Mucosa of gallbladder (tissue), 1 donor: ENCODE measurements at places on chromosomes 2 and 18. TPM values are rescaled to one million over a fixed set of nuclear protein-coding genes. Genes with fewer than 3 reads are reported as not detected.

DNA sequence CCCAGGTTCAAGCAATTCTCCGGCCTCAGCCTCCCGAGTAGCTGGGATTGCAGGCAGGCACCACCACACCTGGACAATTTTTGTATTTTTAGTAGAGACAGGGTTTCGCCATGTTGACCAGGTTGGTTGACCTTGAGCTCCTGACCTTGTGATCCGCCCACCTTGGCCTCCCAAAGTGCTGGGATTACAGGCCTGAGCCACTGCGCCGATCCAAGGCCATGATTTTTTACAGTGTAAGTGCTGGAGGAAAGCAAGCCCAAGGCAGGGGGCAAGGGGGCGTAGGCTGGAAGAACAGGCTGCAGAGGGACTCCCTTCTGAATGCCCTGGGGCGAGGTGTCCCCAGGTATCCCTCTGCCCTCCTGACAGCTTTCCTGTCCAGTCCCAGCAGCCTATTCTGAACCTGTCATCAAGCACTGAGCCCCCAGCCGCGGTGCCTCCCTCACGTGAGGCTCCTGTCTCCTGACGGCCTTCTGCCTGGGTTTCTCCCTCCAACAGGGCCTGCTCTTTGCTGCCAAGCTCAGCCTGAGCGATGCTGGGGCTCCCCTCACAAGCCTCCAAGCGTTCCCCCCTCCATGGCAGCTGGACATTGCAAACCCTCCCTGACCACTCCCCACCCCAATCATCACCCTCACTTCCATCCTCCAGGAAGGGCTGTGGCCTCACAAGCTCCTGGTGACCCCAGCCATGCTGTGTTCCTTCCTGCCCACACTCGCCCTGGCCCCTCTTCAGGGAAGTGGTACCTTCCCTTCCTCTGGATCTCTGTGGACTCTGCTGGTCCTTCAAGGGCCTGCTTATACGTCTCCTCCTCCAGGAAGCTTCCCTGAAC, 37.6 kb downstream of the ZFP36L2 start:
- no peak for DNase-seq

DNA sequence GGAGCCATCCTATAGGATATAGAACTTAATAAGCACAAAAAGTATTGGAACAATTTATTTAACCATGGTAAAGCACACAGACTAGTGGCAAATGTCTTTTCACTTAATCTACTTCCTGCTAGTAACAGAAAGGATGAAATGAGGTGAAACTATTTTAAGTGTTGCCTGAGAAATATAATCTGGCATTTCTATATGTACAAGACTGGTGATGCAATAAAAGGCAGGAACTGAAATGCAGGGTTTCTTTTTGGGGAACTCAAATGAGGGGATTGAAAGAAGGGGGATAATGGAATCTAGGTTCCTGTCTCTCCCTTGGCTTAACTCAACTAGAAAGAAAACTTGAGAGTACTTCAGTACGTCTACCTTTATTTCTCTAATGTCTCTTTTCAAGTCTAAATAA, 122.3 kb downstream of the MEMO1 start:
- DNase-seq: no peak

Gene RASGRP3
- 7.4 TPM for total RNA-seq

DNA sequence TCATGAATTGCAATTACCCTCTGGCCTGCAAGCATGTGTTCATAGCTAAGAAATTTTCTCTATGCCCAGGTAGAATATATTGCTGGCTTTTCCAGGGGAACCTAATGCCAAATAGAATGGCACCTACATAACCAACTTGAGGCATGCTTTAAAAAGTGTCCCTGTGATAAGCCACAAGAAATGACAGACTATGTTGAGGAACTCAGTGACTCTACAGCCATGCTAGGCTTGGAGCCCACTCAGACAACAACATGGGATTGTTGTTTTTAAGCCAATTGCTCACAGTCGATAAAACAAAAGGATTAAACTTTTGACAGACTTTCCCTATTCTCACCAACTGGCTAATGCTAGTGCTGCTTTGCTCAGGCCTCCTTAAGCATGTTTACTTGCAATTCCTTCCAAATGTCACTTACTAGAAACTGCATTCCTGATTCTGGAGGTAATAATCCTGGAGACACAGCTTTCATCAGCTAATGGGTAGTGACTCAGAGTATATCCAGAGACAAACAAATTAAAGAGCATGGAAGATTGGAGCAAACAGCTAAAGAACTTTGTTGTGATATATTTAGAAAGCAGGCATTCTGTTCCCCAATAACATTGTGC, 249.0 kb downstream of the SLC8A1 start:
- DNase-seq: no peak

GRCh38 chr18:8823530-8823929, 118.2 kb downstream of the MTCL1 start:
- DNase-seq: no peak

DNA sequence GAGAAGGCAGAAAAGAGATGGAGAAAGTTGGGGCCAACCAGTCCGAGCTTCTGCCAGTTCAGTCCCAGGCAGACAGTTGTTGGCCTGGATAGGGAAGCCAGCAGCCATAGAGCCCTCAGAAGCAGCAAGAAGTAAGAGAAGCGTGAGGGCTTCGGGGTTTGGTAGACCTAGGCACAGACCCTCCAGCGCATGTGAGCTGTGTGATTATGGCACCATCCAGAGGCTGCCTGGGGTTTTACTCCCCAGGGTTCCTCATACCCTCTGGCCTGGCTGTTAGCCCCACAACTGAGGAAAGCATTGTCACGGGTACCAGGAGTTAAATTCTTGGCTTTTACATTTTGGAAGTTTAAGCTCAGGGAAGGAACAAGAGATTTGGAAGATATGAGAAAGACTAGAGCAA, 93.7 kb upstream of the RAB6C start:
- no peak for DNase-seq

Gene TNFRSF11A
- 38.9 TPM for total RNA-seq

GRCh38 chr2:174343343-174343622, 8.5 kb downstream of the SP9 start:
- no peak for DNase-seq

Gene APLF
- 3.5 TPM for total RNA-seq

- no peak for DNase-seq
Measured at GRCh38 chr2:118091140-118091478, 2.8 kb downstream of the INSIG2 start.

DNA sequence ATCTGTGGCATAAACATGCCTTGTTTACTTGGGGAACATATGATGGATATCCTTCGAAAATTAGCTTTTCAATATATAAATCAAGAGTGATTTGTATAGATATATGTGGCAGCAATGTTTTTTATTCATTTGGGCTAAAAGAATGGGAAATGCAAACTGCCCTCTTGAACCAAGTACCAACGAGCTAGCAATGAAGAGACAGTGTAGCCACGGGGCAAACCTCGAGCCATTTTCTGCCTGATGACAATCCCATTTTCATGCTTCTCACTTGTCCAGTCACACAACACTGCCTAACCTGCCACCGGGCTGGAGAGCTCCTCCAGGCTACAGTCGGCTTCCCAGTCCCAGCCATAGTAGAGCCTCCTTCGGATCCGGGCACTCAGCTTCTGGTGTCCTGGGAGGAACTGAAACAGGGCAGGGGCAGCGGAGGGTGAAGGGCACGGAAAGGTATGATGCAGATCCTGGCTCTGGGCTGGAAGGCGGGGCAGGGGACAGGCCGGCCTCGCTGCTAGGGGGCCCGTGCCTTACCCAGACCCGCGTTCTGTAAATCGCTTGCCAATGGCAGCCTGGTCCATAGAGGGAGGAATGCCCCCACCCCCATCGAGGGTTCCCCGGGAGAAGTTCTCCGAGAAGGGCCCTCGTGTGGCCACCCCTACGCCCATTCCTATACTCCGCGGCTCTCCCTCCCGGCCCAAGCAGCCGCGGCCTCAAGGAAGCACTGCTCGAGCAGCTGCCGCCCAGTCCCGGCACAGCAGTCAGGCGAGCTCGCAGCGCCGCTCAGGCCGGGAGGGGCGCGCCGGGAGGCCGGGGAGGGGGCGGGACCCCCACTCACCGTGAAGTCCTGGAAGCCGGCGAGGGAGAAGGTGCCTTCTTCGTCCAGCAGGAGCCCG, 552 bp downstream of the CNPPD1 start:
- peak; percentile 23 for DNase-seq

Gene DNAJC5G
- total RNA-seq: not detected

DNA sequence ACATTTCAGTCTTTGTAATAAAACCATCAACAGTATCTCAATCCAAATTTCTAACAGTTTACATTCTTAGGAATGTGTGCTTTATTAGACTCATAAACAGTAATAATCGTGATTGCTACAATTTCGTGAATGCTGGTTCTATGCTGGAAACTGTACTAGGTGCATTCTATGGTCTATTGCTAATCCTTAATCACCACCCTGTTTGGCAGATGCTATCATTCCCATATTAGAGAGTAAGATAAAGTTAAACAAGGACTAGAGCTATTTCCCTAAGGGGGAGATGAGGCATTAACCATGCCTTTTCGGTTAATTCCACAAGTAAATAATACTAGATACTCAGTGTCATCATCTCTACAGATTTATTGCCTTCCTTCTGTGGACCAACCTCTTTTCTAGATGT, 244.0 kb downstream of the PAX3 start:
- DNase-seq: no peak

DNA sequence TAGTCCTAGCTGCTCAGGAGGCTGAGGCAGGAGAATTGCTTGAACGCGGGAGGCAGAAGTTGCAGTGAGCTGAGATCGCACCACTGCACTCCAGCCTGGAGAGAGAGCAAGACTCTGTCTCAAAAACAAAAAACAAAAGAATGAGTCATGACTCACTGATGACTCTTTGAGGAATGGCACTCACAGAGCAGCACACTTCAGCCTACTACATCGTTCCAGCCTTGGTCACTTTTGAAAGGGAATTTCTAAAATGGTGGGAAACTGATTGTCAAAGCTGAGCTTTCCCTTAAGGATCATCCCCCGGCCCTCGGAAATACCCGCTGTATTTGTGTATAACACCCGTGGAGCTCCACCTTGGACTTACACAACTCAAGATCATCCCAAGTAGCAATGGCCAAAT, 217.3 kb upstream of the HS6ST1 start:
- no peak for DNase-seq

Gene DNAH6
- total RNA-seq: 0.46 TPM

- DNase-seq: no peak
Measured at GRCh38 chr2:23482607-23483006, 97.6 kb downstream of the KLHL29 start.

GRCh38 chr2:95374029-95374428, 28.5 kb upstream of the FAHD2A start:
- DNase-seq: no peak

DNA sequence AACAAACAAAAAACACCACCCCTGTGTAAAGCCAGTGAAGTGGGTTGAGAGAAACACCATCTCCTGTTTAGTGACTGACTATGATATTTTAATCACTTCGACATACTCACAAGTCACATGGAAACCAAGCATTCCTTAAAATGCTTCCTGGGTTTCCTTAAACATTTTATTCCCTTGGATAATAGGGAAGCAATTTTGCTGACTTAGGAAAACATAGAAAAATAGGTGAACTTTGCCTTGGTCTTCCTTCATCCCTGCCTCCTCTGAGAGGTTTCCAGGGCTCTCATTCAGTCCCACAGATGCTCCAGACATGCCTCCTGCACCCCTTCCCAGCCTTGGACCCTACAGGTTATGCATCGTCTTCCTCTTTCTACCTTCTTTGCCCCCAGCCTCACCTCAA, 122.6 kb upstream of the SERPINE2 start:
- no peak for DNase-seq

Gene CD226
- total RNA-seq: 2.9 TPM

DNA sequence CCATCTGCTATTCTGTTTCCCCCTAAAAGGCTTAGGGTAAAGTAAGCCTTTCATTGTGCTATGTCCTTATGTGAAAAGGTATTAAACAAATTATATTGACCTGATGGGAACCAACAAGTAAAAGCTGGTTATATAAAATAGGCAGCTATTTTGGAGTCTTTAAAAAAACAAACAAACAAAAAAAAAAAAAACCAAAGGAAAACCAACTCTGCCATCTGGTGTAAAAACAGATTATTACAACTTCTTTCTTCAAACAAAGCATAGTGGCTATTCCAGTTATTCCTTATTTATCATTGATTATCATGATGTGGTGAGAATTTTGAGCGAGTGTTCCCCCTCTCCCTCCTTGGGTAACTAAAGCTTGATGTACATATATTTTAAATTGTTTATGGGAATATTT, 122.3 kb upstream of the FHL2 start:
- DNase-seq: no peak
